H7 (cell line): ENCODE measurements at places on chromosomes 12 and 14. TPM values are rescaled to one million over a fixed set of nuclear protein-coding genes. Genes with fewer than 3 reads are reported as not detected.

DNA sequence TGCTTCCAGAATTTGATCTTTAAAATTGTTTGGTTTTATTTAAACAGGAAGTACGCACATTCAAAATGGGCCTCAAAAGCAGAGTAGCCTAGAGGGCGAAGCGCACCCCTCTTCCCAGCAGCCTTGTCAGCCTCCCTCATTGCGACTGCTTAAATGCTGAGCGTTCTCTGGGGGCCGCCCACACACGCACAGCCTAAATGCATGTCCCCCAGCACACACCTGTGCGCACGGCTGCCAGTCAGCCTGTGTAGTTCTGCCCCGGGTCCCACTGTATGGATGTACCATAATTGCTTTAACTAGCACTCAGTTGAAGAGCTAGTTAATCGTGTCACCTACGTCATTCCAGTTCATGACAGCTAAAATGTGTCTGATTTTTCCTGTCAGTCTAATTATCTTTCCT, 79.3 kb downstream of the TESC start:
- DNase-seq: no peak

DNA sequence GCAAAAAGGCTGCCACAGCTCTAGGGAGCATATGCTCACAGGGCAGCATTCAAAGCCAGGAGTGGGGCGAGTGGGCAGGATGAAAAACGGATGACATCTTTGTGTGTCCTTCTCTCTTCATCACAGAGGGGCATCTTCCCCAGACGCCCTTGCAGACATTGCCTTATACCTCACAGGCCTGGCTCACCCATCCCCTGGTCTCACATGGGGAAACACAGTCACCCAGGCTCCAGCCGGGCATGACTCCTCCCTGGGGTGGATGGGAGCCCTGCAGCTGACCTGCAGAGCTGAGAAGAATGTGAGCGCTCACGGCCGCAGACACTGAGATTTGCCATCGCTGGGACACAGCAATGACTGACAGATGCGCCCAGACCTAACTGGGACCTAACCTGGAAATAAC, 7.2 kb upstream of the FBRSL1 start:
- no peak for DNase-seq

DNA sequence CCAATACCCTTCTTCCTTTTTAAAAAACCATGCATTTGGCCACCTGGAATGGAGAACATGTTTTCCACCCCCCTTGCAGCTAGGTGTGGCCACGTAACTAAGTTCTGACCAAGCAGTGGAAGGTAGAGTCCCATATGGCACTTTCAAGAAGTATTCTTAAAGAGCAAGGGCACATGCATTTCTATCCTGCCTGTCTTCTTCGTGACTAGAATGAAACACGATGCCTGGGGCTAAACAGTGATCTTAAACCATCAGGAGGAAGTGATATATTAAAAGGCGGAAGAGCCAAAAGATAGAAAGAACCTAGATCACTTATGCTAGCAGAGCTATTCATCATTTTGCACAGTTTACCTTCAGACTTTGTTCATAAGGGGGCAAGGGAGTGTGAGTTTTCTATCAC, 16.0 kb upstream of the DDX11 start:
- no peak for DNase-seq

DNA sequence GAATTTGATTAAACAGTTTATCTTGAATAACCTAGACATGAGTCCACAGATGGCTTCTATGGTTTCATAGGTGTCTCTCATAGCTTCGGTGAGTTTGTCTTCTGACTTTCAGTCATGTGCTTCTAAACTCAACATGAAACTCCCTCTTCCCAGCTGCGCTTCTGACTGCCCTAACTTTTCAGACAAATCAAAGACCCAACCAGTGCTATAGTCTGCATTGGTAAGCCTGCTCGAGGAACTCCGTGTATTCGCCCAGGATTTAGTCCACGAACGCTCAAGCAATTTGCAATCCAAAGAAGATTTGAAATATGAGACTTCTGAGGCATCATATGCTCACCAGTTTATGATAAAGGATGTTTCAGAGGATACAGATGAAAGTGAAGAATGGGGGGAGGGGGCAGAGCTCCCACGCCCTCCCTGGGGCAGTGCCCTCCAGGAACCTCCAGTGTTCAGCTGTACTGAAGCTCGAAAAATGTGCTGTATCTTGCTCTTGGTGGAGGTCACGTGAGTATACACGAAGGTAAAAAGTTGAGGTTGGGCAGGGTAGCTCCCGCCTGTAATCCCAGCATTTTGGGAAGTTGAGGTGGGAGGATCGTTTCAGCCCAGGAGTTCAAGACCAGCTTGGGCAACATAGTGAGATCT, 5.2 kb upstream of the RILPL2 start:
- no peak for DNase-seq

GRCh38 chr12:50066402-50066801, 9.0 kb downstream of the ASIC1 start:
- peak; percentile 75 for DNase-seq

The OR6C2 gene
- total RNA-seq: not detected in 2 replicates
